GM12878 (cell line): ENCODE measurements at places on chromosomes 16 and 17. TPM values are rescaled to one million over a fixed set of nuclear protein-coding genes. Genes with fewer than 3 reads are reported as not detected.

- H3K27ac ChIP-seq: no peak overlapping the region
- H3K36me3 ChIP-seq: no peaks in the 10 kb centered on the region
- no peaks in the 10 kb centered on the region for H3K4me1 ChIP-seq
- DNase-seq: no peak
- no peak overlapping the region for H3K4me3 ChIP-seq
These were observed 58.8 kb upstream of the MAF start for GRCh38 chr16:79659344-79659743.

- H3K36me3 ChIP-seq: no peaks in the 10 kb centered on the region
- no peak for DNase-seq
- H3K27me3 ChIP-seq: no peaks in the 10 kb centered on the region; the same call in none of the 2 replicates
- no peaks in the 10 kb centered on the region for H3K4me1 ChIP-seq
These were observed 63.5 kb downstream of the CRISPLD2 start for GRCh38 chr16:84883301-84883700.

DNA sequence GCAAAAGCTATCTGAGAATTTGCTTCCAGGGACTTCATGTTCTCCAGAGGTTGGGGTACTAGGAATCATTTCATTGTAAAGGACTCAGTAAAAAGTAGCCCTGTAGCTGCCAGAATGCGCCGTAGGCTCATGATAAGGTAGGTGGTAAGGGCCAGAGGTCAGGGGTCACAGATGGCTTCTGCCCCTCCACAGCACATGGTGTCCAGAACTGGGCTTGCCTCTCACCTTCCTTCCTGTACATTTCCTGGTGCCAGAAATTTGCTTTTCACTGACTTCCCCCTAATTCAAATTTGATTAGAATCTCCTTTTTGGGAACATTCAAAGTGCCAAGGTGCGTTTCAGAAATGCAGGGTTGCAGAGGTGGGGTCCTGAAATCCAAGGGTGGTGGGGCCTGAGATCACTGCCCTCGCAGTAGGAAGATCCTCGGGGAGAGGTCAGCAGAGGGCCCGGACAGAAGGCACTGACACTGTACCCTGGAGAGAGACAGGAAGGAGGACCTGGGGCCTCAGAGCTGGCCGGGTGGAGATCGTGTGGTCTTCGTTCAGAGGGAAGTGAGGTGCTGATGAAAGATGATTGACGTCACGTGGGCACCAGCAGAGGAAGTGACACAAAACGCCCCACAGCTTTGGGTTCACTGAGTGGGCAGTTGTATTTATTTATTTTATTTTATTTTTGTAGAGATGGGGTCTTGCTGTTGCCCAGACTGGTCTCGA, 25.5 kb upstream of the METRNL start:
- no peak overlapping the region for H3K27ac ChIP-seq
- H3K4me3 ChIP-seq: no peak overlapping the region
- no peak for DNase-seq
- no peaks in the 10 kb centered on the region for H3K36me3 ChIP-seq
- H3K4me1 ChIP-seq: no peaks in the 10 kb centered on the region; the same call in none of the 2 replicates
- H3K27me3 ChIP-seq: no peaks in the 10 kb centered on the region

- H3K27me3 ChIP-seq: peaks cover 10% of the 10 kb centered on the region; the same call in 1 of the 2 replicates
- H3K36me3 ChIP-seq: no peaks in the 10 kb centered on the region
- no peak for DNase-seq
- no peak overlapping the region for H3K4me3 ChIP-seq
These were observed 48.7 kb downstream of the WNT3 start for GRCh38 chr17:46769531-46770438.

DNA sequence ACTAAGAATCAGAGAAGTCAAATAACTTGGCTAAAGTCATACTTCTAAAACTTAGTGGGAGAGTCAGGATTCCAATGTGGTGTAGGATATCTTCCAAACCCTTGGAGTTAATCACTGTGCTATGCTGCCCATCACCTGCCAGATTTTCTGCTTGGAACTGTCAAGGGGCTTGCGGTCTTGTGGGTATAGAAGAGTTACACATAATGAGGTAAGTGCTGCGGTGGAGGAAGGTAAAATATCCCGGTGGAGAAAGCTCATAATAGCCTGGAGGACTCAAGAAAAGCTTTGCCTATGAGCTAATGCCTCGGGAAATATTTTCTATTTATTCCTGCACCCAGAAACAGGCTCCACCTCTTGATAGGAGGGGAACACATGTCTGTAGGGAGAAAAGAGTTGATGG, 195.6 kb downstream of the UTP18 start:
- H3K27me3 ChIP-seq: no peaks in the 10 kb centered on the region
- H3K4me1 ChIP-seq: no peaks in the 10 kb centered on the region
- no peak for DNase-seq
- H3K27ac ChIP-seq: no peak overlapping the region

DNA sequence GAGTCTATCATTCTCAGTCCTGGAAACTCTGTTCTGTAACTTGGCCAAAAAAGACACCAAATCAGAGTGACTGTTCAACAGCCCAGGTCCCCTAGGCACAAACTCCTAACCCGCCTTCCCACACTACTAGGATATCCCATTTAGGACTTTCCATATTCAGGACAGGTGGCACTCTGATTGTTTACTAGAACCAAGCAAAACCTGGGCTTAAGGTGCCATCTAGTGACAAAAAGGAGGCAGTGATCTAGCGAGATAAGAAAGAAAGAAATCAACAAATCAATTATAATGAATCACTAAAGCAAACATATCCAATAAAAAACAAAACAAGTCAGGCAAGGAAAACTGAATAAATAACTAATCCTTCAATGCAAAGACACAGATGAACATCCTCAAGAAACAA, 203.9 kb downstream of the CEP112 start:
- H3K36me3 ChIP-seq: no peaks in the 10 kb centered on the region
- H3K27ac ChIP-seq: no peak overlapping the region
- H3K27me3 ChIP-seq: no peaks in the 10 kb centered on the region
- no peaks in the 10 kb centered on the region for H3K4me1 ChIP-seq

DNA sequence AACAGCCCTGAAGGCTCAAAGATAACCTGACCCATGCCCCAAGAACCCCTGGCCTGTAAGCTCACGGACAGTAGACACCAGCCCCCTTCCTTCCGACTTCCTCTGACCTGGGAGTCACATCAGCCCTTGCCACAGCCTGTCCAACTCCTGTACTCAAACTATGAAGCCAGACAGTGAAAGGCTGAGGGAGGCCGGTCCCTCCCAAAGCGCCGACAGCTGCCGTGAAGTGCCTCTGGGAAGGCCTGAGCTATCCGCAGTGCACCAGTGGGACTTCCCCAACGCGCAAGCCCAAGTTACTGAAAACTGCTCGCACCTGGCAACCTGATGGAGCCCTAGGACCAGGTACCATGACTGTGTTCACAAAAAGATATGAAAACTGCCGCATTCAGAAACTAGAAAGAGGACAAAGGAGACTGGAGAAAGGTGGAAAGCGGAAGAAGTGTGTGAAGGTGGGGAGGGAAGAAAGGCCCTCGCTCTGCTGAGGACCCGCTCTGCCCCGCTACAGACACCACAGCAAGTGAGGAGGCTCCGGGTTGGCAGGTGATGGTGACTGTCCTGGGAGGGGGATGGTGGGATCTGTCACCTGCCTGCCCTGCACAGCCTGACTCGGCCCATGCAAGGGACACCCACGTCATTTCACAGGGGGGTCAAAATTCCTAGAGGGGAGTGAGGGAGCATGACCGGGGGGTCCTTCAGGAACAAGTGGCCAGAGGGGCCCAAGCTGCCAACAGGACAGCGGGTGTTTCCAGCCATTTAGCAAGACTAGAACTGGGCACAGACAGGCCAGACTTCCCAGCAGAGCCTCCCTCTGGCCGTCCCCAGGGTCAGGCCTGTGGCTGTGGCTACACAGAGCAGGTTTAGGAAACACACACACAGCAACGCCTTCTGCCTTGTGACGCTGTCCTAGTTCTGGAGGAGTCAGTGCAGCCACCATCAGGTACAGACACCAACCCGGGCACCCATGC, 13.1 kb upstream of the TRAP1 start:
- DNase-seq: no peak
- H3K4me3 ChIP-seq: no peak overlapping the region
- no peaks in the 10 kb centered on the region for H3K4me1 ChIP-seq
- no peak overlapping the region for H3K27ac ChIP-seq
- no peaks in the 10 kb centered on the region for H3K27me3 ChIP-seq

- no peak for DNase-seq
- H3K4me1 ChIP-seq: peaks cover 14% of the 10 kb centered on the region
- H3K27me3 ChIP-seq: no peaks in the 10 kb centered on the region
- no peak overlapping the region for H3K27ac ChIP-seq
These were observed 341.0 kb downstream of the CPPED1 start for GRCh38 chr16:12462426-12463280.

- H3K4me1 ChIP-seq: no peaks in the 10 kb centered on the region
- H3K4me3 ChIP-seq: no peak overlapping the region
- H3K27ac ChIP-seq: no peak overlapping the region
These were observed 126.8 kb upstream of the PSMD7 start for GRCh38 chr16:74169687-74170376.

GRCh38 chr17:28511858-28512461, 5.8 kb downstream of the FOXN1 start:
- H3K36me3 ChIP-seq: no peaks in the 10 kb centered on the region
- H3K4me3 ChIP-seq: no peak overlapping the region
- DNase-seq: no peak
- H3K27me3 ChIP-seq: no peaks in the 10 kb centered on the region

GRCh38 chr16:31080756-31081419, 6.7 kb downstream of the ZNF646 start:
- H3K36me3 ChIP-seq: peaks cover 8% of the 10 kb centered on the region; the same call in 1 of the 2 replicates
- no peak overlapping the region for H3K27ac ChIP-seq
- no peak overlapping the region for H3K4me3 ChIP-seq
- DNase-seq: no peak

The KRTAP4-3 gene
- total RNA-seq: not detected in 2 replicates

The ZNF768 gene
- 17.3 and 19.3 TPM in 2 replicates for total RNA-seq

The CPHXL2 gene
- not detected in 2 replicates for total RNA-seq

The MLLT6 gene
- total RNA-seq: 89.0 and 105 TPM in 2 replicates
